Activated naive CD4-positive, alpha-beta T cell treated with anti-CD3 and anti-CD28 coated beads, Interleukin-2, amount 10 ng/mL, durations not matched to agents 7 days and 5 days (primary cell): ENCODE measurements at places on chromosomes 3 and 15.

GRCh38 chr3:39186692-39187151, 5.7 kb downstream of the XIRP1 start:
- no peak overlapping the region for H3K27ac ChIP-seq
- H3K4me1 ChIP-seq: peaks cover 6% of the 10 kb centered on the region
- no peak for DNase-seq
- peaks cover 14% of the 10 kb centered on the region for H3K27me3 ChIP-seq
- no peak overlapping the region for H3K4me3 ChIP-seq
- H3K36me3 ChIP-seq: no peaks in the 10 kb centered on the region

- no peaks in the 10 kb centered on the region for H3K4me1 ChIP-seq
- DNase-seq: no peak
- H3K36me3 ChIP-seq: no peaks in the 10 kb centered on the region
- H3K4me3 ChIP-seq: no peak overlapping the region
- H3K27ac ChIP-seq: no peak overlapping the region
Measured at GRCh38 chr15:32998979-32999672, 195.4 kb downstream of the FMN1 start.

- peak overlapping the region; percentile 99 for H3K27ac ChIP-seq
- H3K4me3 ChIP-seq: peak overlapping the region; percentile 88
- DNase-seq: no peak
- no peaks in the 10 kb centered on the region for H3K36me3 ChIP-seq
- peaks cover 36% of the 10 kb centered on the region for H3K4me1 ChIP-seq
Measured at GRCh38 chr3:12483872-12484197, 445 bp upstream of the TSEN2 start.

GRCh38 chr15:50260969-50261496, 4.5 kb downstream of the HDC start:
- DNase-seq: no peak
- no peak overlapping the region for H3K4me3 ChIP-seq
- H3K27me3 ChIP-seq: no peaks in the 10 kb centered on the region
- peak overlapping the region; percentile 55 for H3K27ac ChIP-seq
- H3K4me1 ChIP-seq: peaks cover 43% of the 10 kb centered on the region

DNA sequence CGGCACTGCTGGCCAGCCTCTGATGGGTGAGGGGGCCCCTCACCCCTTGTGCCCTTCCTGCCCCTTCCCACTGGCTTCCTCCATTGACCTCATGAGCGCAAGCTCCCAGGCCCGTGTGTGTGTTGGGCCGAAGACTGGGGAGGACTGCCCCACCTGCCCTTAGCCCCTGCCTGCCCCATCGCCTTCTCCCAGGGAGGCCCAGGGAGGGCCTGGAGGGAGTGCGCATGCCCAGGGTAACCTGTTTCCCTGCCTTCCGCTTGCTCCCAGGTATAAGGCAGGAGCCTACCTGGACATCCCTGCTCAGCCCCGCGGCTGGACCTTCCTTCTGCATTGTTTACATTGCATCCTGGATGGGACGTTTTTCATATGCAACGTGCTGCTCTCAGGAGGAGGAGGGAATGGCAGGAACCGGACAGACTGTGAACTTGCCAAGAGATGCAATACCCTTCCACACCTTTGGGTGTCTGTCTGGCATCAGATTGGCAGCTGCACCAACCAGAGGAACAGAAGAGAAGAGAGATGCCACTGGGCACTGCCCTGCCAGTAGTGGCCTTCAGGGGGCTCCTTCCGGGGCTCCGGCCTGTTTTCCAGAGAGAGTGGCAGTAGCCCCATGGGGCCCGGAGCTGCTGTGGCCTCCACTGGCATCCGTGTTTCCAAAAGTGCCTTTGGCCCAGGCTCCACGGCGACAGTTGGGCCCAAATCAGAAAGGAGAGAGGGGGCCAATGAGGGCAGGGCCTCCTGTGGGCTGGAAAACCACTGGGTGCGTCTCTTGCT, 8.8 kb downstream of the DLL4 start:
- DNase-seq: no peak
- peaks cover 45% of the 10 kb centered on the region for H3K27me3 ChIP-seq
- no peaks in the 10 kb centered on the region for H3K36me3 ChIP-seq
- H3K27ac ChIP-seq: no peak overlapping the region
